ENCODE measurements at places on chromosomes 3 and 15.

GRCh38 chr3:195258449-195259153 lies 12.4 kb downstream of the XXYLT1 start:
- DNase-seq: no peak

DNA sequence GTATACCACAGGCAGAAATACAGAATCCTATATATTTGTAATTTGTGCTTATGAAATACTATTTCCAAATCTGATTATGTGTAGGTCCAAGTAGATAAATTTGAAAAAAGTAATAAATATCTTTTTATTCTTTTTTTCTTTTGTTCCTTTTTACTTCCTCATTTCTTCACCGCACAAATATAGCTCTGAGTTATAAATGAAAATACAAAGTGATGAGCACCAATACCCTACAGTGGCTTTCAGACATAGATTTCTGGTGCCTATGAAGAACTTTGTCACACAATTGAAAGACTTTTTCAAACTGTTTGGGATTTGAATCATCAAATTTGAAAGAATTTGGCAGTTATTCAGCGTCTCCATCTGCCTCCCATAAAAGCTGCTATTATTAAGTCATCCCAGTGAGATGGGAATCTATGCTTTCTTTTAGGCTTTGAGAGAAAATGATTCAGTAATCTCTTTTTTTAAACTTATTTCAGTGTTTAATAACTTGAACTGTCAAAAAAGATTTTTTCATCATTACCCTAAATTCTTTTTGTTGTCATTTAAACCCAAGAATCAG lies 363.6 kb upstream of the GOLIM4 start:
- no peak for DNase-seq

DNA sequence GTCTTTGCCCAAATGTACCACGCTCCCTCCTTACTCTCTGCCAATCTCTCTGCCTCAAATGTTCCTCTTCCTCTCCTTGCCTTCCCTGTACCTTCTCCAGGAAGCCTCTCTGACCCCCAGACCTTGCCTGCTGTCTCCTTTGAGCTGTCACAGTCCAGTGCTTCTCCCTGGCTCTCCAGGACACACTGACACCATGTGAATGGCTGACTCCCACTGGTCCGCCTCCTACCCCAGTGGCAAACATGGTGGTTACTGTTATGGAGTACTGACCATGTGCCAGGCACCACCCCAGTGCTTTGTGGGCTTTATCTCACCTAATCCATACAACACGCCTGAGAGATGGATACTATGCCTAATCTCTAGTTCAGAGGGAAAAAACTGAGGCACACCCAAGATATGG lies 141.9 kb downstream of the TPRA1 start:
- DNase-seq: no peak

DNA sequence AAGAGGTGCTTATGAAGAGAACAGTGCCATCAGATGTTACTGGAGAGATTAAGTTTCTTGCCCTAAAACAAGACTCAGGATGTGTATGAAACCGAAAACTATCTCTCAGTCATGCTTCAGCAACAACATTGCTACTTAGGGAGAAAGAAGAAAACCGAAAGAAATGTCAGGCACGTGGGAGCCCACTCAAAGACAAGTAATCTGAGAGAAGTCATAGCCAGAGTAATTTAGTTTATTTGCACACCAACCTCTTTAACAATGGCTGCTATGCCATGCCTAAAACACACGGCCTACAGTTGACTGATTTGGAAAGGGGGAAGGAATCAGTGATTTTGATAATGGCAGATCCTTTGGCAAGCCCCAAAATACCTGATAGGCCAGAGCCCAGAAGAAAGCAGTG lies 162.9 kb downstream of the TIGIT start:
- no peak for DNase-seq

GRCh38 chr3:130688015-130688688 lies 58.5 kb downstream of the PIK3R4 start:
- DNase-seq: no peak

DNA sequence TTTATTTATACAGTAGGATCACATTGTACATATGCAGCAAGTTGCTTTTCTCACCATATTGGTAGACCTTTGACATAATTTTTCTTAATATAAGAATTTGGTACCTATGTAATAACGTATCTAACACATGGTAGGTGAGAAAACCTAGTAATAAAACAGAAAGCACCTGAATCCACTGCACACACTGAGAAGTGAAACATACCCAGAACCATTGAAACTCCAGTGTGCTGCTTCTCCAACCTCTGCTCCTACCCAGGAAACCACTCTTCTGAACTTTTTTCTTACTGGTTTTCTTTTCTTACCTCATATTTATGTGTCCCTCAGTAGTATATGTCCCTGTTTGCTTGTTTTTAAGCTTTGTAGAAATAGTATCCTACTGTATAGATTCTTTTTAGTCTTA lies 293.0 kb downstream of the UBE2E2 start:
- no peak for DNase-seq
